ENCODE measurements at places on chromosomes 11 and 22. TPM values are rescaled to one million over a fixed set of nuclear protein-coding genes. Genes with fewer than 3 reads are reported as not detected.
A peak's percentile ranks its signal among the peaks of the same experiment; 100 is the strongest.

GRCh38 chr11:59263225-59263894 is 50.6 kb upstream of the MPEG1 start:
- peak; percentile 90 for DNase-seq

The RDX gene
- total RNA-seq: 129 TPM

DNA sequence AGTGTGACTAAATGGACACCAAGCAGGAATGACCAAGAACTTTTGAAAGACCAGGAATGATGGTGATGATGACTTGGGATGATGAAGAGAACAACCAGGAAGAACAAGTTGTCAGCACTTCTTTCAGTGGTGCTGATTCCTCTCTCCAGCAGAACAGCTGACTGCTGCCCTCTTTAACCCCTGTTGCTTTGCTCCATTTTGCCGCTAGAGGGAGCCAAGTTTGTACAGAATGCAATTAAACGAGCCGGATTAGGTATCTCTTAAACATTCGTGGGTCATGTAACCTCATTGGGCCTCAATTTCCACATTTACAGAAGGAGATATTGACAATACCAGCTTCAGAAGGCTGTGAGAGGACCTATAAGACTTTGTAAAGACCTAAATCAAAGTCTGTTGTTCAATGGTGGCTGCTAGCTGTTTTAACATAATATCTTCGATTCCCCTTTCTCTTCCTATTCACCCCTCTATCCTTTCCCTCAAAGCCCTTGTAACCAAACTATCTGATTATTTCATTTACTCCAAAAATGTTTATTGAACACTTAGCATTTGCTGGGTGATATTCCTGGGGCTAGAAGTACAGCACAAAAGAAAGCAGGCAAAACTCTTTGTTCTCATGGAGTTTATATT is 1.9 kb downstream of the OR4S1 start:
- no peak for DNase-seq

DNA sequence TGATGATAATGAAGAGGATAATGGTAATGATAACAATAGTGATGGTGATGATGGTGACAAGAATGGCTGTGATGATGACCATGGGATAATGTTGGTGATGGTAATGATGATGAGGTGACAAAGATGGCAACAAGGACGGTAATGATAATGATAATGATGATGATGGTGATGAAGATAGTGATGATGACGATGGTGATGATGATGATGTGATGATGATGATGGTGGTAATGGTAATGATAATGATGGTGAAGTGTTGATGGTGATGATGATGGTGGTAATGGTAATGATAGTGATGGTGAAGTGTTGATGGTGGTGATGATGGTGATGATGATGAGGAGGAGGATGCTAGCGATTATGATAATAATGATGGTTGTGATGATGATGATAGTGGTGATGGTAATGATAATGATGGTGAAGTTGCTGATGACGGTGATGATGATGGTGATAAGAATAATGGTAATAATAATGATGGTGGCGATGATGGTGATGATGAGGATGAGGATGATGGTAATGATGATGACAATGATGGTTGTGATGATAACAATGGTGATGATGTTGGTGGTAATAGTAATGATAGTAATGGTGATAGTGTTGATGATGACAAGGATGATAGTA is 54.7 kb upstream of the OPCML start:
- no peak for DNase-seq

DNA sequence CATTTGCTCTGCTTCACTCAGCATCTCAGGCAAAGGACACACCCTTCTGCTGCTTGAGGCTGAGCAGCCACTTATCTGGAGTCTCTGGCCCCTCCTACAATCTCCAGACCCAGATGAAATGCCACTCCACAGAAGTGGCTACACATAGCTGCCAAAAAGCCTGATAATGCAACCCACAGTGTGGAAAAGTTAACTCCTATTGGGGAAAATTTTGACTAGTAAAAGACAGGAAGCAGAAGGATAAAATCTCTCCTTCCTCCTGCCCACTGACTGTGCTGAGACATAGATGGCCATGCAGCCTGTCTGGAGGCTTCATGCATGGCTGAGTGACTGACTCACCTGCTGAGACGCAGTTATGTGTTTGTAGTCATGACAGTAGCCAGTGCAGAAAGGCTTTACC is 92.3 kb upstream of the TEAD1 start:
- no peak for DNase-seq

- DNase-seq: no peak
Measured at GRCh38 chr11:32426192-32426591, 9.1 kb downstream of the WT1 start.

DNA sequence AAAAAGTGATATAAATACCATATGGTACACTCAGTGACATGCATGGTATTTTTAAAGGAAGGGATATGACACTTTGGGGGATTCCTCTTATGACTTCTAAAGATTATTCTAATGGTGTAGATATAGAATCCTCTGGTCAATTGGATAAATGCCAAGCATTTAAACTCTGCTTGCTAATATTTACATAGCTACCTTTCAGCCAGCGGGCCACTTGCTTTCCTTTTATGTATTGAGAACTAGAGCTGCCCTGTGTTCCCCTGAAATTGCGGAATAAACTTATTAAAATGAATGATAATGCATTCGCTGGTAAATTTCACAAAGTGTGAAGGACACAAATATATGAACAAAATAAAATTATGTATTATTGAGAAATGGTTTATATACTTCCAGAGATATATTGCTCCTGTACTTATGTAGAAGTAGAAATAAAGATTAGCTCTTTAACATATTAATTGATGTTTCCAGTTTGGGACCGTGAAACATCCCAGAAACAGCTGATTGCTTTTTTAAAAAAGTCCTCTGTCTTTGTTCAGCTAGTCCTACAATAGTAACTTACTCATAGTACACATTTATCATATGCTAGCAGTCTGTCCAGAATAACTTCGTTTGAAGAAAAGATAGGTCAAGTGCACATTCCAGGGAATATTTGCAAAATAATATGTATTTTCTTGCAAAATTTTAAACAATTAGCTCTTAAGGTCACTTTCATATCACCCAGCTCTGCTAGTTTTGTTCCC is 40.1 kb upstream of the CARD18 start:
- no peak for DNase-seq

The ADAMTS8 gene
- 0.73 TPM for total RNA-seq

DNA sequence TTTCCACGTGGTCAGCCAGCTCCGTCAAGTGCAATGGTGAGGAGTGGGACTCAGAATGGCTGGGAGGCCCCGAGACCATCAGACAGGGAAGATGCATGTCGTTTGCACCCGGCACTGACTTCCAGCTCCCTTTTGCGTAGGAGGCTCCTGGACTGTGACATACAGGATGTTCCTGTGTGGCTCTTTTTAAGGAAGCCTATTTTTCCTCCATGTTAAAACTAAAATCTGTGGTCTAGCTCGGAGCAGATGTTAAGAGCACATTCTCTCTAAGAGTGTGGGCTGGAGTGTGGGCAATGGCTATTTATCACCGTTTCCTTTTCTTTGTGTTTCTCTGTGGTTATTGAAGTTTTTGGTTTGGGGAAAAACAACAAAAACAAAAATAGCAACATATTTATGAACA is 40.9 kb upstream of the AMPD3 start:
- no peak for DNase-seq

The OR51B2 gene
- not detected for total RNA-seq

DNA sequence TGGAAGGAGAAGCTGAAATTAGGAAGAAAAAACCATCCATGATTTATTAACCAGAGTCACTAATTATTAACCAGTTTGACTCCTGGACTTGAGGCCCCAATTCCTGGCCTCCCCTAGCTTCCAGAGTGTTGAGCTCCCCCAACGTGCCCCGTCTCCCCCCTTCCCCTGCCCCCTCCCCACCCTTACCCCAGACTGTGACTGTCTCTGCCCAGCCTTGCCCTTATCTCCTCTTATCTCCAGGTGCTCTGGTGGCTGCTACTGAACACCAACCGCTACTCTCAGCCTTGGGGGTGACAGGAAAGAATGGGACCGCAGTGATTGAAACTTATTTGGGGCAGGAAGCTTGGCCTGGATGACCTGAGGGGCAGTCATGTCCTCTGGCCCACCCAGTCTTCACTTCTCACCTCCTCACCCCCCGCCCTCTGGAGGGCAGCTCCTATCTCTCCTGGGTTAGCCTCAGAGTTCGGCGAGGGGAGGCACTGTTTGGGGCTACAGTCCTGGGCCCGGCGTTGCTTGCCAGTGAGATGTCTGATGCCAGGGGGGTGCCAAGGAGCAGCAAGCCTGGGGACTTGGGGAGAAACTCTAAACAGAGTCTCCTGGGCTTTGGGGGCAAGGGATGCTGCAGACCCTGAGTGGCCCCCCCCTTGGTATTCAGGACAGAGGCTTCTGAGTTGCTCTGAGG is 15.5 kb downstream of the NECTIN1 start:
- no peak for DNase-seq

The OR51B5 gene
- 0.52 TPM for total RNA-seq

The TEX54 gene
- total RNA-seq: not detected

DNA sequence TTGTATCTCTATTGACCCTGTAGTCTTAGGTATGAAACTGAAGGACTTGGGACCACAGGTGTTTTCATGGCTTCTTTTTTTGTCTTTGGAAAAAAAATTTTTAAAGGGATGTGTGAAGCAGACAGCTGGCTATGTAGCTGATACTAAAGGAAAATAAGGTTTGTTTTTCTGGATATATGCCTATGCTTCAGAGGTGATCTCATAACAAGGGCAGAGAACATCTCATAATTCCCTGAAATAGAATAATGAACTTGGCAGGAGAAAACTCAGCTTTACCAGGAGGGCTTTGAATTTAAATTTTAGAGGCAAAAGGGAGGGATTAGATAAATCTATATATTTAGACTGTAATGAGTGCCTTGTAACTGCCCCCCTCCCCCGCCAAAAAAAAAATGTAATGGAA is 714.9 kb downstream of the OPCML start:
- no peak for DNase-seq

The CLMP gene
- total RNA-seq: 14.0 TPM

The INS gene
- total RNA-seq: not detected

The ART1 gene
- total RNA-seq: not detected

The SERPING1 gene
- total RNA-seq: 255 TPM

GRCh38 chr11:92751594-92751993 is 217.9 kb upstream of the MTNR1B start:
- no peak for DNase-seq

GRCh38 chr22:27756212-27756660 is 45.3 kb downstream of the MN1 start:
- no peak for DNase-seq

DNA sequence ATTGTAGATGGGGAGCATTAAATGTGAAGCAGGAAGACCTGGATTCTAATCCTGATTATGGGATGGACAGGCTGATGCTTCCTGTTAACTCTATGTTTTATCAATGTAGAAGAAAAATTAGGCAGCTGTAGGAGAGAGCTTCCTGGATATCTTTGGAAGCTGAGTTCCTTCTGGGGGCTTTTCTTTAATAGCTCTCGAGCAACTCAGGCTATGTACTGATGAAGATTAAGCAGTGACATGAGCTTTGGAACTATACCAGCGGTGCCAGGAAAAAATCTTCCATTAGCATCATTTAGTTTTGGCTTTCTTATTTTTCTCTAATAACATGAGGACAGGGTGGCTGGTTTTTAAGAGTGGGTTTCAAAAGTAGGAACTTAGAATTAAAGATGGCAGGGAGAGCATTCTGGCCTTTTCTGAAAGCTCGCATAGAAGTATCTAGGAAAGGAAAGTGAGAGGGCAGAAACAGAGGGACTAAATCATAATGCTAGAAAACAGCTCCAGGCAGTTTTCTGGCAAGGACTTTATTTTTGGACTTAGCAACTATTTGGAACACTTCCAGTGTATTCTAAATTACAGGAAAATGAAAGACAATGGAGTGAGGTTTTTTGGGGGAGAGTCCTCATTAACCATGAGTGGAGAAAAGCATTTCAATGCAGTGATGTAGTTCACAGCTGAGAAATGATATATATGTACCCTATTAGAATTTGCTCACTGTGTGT is 69.2 kb upstream of the RRM1 start:
- DNase-seq: no peak

- DNase-seq: no peak
Measured at GRCh38 chr11:15195454-15196200, 80.9 kb downstream of the INSC start.

DNA sequence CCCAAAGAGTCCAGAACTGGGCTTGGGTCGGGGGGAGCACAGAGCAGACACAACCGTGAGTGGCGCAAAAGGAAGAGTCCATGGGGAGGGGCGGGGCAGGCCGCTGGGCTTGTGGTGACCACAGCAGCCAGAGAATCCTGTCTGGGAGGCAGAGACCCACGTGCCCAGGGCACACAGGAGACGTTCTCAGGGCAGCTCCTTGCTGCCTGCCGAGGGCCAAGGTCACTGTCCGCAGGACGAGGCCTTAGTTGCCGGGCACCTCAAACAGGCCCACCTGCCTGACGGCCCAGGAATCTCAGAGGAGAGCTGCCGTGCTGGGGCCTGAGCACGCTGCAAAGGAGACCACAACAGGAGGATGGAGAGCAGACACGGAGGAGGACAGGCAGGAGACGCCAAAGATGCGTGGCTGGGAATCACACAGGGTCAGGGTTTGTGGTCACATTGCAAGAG is 87.8 kb downstream of the MYEOV start:
- DNase-seq: peak; percentile 72

- DNase-seq: peak; percentile 37
Measured at GRCh38 chr11:1992111-1992510, 5.5 kb downstream of the H19 start.

- DNase-seq: no peak
Measured at GRCh38 chr11:89177691-89178231, at the start of gene TYR. TYR (plus strand) TSS chr11:89177875; CDS start chr11:89177954, 79 bp downstream.

The LRP4 gene
- total RNA-seq: 29.5 TPM

The ELMOD1 gene
- not detected for total RNA-seq

The MMP7 gene
- not detected for total RNA-seq

DNA sequence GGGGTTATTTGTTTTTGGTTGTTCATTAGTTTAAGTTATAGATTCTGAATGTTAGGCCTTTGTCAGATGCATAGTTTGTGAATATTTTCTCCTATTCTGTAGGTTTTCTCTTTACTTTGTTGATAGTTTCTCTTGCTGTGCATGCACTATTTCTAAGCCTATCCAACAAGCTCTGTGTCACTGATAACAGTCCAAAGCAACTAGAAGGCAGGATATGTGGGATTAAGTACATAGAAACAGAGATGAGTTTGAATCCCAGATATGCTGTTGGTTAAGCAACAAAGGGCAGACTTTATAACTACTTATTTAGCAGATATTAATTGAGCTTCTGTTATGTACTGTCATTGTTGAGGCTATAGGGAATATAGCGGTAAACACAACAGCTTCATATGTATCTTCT is 390.4 kb downstream of the INSC start:
- DNase-seq: no peak

The GAS2 gene
- total RNA-seq: 2.4 TPM

- DNase-seq: no peak
Measured at GRCh38 chr11:76678321-76678720, 7.8 kb upstream of the LRRC32 start.

DNA sequence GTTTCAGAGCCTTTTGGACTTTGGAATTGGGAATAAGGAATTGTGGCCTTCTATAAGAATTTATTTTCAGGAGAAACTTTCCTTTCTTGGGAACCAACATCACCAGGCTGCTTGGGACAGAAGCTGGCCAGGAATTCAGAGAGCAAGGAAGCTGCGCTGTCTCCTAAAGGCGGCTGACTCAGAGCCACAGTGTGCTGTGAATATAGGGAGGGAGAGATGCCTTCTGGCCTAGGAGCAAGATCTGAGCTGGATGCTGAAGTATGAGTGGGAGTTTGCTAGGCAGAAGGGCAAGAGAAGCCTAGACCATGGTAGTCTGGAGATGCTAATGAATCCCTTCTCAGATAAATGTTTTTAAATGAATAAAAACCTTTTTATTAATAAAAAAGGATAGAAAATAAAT is 213.7 kb upstream of the TBCEL start:
- no peak for DNase-seq

GRCh38 chr11:66543263-66544107 is 2.4 kb downstream of the ZDHHC24 start:
- peak; percentile 95 for DNase-seq

- DNase-seq: peak; percentile 88
Measured at GRCh38 chr11:125164422-125165110, at the start of gene PKNOX2. PKNOX2 (plus strand) TSS chr11:125164751; CDS start chr11:125351306, 186,555 bp downstream.
